ENCODE measurements at places on chromosomes 2 and 18. TPM values are rescaled to one million over a fixed set of nuclear protein-coding genes. Genes with fewer than 3 reads are reported as not detected.
A peak's percentile ranks its signal among the peaks of the same experiment; 100 is the strongest.

Gene FAM237A
- total RNA-seq, result not detected

- peak overlapping the region; percentile 15 for H3K27ac ChIP-seq
- H3K27me3 ChIP-seq, result no peaks in the 10 kb centered on the region
- no peak overlapping the region for H3K4me3 ChIP-seq
- H3K4me1 ChIP-seq, result no peaks in the 10 kb centered on the region
- H3K36me3 ChIP-seq, result peaks cover 2% of the 10 kb centered on the region
Measured at GRCh38 chr2:231244382-231245248, 46.2 kb downstream of the ARMC9 start.

Gene IMMT
- 51.2 TPM for total RNA-seq

- DNase-seq, result no peak
- no peak overlapping the region for H3K27ac ChIP-seq
- H3K4me1 ChIP-seq, result peaks cover 1% of the 10 kb centered on the region
Measured at GRCh38 chr2:217475791-217476190, 527.0 kb downstream of the TNS1 start.

Gene FBXO48
- 1.9 TPM for total RNA-seq

GRCh38 chr2:48450936-48451602, 78.9 kb upstream of the STON1 start:
- H3K27me3 ChIP-seq, result no peaks in the 10 kb centered on the region
- peaks cover 11% of the 10 kb centered on the region for H3K36me3 ChIP-seq
- DNase-seq, result no peak
- H3K4me1 ChIP-seq, result peaks cover 7% of the 10 kb centered on the region
- no peak overlapping the region for H3K27ac ChIP-seq
- H3K4me3 ChIP-seq, result no peak overlapping the region

Gene ANKAR
- 8.0 TPM for total RNA-seq
